ENCODE measurements at places on chromosomes 7 and 10. TPM values are rescaled to one million over a fixed set of nuclear protein-coding genes. Genes with fewer than 3 reads are reported as not detected.

GRCh38 chr7:140707132-140707531 is 10.6 kb downstream of the NDUFB2 start:
- H3K4me1 ChIP-seq: no peaks in the 10 kb centered on the region
- H3K27me3 ChIP-seq: no peaks in the 10 kb centered on the region

DNA sequence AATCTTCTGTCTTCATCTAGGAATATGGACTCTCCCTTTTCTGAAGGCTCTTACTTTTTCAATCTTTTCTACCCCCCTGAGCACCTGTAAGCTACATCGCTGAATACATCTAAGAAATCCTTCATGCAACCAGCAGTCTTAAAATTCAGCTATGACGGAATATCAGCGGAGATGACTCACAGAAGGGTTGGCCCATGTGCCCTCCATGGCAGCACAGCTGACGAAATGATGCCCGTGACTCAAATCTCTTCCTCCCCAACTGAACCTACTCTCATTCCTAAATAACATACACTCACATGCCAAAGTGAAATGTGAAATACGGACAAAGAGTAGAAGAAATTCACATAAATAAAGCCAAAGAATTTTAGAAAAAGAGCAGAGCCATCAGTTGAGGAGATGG is 30.3 kb upstream of the NCAPG2 start:
- no peaks in the 10 kb centered on the region for H3K4me1 ChIP-seq
- H3K36me3 ChIP-seq: peaks cover 99% of the 10 kb centered on the region
- H3K4me3 ChIP-seq: no peak overlapping the region

The LRRC18 gene
- not detected for total RNA-seq

The AGR2 gene
- not detected for total RNA-seq

The NACAD gene
- 15.5 TPM for total RNA-seq

DNA sequence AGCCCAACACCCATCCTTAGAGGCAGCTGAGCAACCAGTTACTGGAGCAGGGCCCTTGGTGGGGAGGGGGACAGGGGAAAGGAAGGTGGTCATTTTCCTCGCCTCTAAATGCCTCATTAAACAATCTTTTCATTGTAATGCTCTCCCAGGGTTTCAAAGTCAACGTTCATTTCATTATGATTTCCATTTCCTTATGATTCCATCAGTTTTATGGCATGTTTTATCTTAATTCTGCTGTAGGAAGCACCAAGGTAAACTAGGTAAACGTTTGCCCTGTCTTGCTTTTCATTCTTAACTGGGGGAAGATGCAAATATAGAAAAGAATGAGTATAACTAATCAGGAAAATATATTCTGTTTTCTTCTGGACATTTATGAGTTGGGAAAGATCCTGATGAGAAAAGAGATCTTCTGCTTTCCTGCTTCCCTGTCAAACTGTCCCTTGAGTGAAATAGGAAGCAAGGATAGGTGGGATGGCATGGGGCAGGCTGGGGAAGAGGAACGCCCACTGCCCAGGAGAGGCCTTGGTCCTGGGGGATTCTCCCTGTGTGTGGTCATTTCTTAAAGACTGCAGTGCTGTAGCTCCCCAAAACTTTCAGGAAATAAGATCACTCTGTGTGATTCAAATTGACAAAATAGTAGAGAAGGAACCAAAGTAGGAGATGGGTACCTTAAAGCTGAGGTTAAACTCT is 20.5 kb upstream of the TMEM236 start:
- H3K36me3 ChIP-seq: no peaks in the 10 kb centered on the region
- no peaks in the 10 kb centered on the region for H3K4me1 ChIP-seq
- no peak overlapping the region for H3K27ac ChIP-seq
- H3K27me3 ChIP-seq: no peaks in the 10 kb centered on the region
- DNase-seq: no peak

DNA sequence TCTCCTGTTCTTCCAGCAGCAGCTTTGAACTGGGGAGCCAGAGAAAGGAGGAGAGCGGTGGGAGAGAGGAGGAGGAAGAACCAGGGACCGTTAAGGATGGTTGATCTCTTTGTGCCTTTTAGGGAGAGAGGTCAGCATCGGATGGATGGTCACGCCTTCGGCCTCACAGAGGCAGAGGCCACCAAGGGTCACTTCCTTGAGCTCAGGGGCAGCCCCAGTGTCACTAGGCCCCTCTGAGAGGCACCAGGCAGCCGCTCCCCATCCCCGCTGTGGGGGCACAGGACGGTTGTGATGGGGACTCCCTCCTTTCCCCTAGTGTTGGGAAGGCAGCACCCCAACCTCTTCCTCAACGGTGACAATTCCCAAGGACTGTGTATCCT is 121.4 kb downstream of the DNAJB6 start:
- H3K27ac ChIP-seq: no peak overlapping the region
- no peaks in the 10 kb centered on the region for H3K27me3 ChIP-seq
- no peak for DNase-seq
- H3K4me3 ChIP-seq: no peak overlapping the region

GRCh38 chr10:128065881-128066534 is 60.2 kb downstream of the MKI67 start:
- no peak overlapping the region for H3K27ac ChIP-seq
- H3K4me1 ChIP-seq: peaks cover 39% of the 10 kb centered on the region
- H3K36me3 ChIP-seq: peaks cover 9% of the 10 kb centered on the region
- DNase-seq: no peak

- peak overlapping the region; percentile 12 for H3K27ac ChIP-seq
- no peak overlapping the region for H3K4me3 ChIP-seq
- no peak for DNase-seq
- H3K36me3 ChIP-seq: no peaks in the 10 kb centered on the region
- no peaks in the 10 kb centered on the region for H3K4me1 ChIP-seq
- no peaks in the 10 kb centered on the region for H3K27me3 ChIP-seq
These were observed 76.4 kb downstream of the MAP3K8 start for GRCh38 chr10:30510184-30510931.

DNA sequence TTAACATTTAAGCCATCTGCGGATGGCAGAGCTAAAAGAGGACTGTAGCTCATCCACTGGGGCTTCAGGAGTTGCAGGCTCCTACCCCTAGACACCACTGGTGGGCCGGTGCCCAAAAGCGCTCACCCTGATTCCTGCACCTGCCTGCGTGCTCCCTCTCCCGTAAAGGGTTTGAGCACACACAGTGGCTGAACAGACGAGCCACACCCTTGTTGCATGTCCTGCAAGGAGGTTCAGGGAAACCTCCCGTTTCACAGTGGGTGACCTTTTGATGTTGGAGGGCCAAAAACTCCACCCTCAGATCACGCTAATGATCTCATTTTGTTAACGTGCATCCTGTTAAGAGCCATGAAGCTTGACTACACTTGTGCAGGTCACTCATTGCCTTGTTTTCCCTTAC is 37.9 kb downstream of the SYPL1 start:
- H3K27ac ChIP-seq: peak overlapping the region; percentile 48
- H3K4me1 ChIP-seq: peaks cover 72% of the 10 kb centered on the region
- no peaks in the 10 kb centered on the region for H3K36me3 ChIP-seq
- no peak for DNase-seq
- H3K4me3 ChIP-seq: no peak overlapping the region

DNA sequence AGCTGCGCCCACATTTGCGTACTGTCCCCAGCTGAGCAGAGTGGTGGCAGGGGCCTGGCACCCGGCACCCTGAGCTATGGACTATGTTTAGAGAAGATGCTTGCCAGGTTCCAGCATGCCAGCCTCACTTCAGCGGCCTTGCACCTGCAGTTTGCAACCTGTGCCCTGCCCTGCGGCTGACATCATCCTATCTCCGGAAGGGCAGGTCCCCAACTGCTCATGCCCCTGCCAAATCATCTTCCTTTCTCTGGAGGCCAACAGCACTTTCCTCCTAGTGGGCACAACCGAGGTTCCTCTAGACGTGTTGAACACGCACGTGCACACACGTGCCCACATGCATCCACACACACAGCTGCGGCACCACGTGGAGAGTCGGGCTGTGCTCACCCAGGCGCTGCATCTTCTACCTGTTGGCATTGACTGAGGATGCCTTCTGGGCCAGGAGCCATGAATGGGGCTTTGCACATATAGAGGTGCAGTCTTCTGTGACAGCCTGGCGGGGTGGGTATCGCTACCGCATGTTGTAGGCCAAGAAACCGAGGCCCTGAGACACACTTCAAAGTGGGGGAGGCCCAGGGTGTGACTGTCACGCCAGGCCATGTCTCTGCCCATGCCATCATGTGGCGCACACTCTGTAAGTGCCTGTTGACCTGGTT is 24.5 kb downstream of the CNPY1 start:
- no peaks in the 10 kb centered on the region for H3K4me1 ChIP-seq
- no peak for DNase-seq
- no peaks in the 10 kb centered on the region for H3K36me3 ChIP-seq
- no peaks in the 10 kb centered on the region for H3K27me3 ChIP-seq
- no peak overlapping the region for H3K27ac ChIP-seq

- no peak overlapping the region for H3K27ac ChIP-seq
- peaks cover 58% of the 10 kb centered on the region for H3K4me1 ChIP-seq
- no peaks in the 10 kb centered on the region for H3K27me3 ChIP-seq
- no peak overlapping the region for H3K4me3 ChIP-seq
- H3K36me3 ChIP-seq: no peaks in the 10 kb centered on the region
- no peak for DNase-seq
These were observed 50.5 kb upstream of the HBP1 start for GRCh38 chr7:107118109-107118900.

All from esophagus muscularis mucosa (tissue), 4 donors.